MG63 (cell line): ENCODE measurements at places on chromosomes 6 and 20.

GRCh38 chr6:109308018-109308492, 74.2 kb downstream of the CD164 start:
- peak; percentile 79 for DNase-seq

DNA sequence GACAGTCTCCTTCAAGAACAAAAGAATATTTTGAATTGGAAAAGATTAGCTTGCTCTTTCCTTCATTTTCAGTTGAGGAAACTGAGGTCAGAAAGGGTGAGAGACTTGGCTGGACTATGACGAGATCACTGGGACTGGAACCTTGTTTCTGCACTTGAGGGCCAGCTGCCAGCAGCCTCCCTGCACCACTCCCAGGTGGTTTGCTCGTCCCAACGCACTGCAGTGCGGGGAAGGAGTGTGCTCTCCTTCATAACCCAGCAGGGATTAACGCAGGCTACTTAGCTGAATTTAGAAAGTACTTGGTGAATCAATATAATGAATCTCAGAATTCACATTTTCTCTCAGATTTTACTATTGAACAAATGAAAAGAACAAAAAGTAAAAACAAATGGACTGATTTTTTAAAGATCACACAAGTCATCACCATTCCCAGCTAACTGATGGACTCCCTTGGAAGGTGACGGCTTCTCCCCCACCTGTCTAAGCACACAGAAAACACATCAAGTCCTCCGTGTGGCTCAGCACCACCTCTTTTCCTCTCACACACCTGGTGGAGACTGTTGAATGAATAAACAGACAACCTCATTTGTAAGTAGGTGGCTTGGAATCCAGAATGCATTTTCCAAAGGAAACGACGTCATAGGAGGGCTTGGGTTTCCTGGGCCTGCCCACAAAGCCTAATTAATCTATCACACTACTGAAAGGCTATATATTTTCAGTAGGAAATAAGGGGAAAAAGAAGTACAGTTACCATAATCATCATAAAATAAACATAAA, 121.0 kb downstream of the QRSL1 start:
- DNase-seq: no peak

GRCh38 chr6:162684052-162684451, 43.5 kb downstream of the PRKN start:
- no peak for DNase-seq

DNA sequence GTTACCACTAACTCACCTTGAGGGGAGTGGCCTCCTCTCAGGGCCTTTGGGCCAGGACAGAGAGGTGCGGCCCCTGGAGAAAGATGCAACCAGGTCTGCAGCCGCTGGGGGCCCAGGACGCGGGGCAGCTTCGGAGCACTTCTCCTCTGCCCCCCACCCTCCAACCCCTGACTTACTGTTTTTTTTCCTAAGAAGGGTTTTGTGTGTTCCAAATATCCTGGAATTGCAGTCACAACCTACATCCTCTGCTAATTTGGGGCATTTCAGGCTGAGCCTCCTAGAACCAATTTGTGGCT, 1.7 kb downstream of the LINC00237 start:
- no peak for DNase-seq

GRCh38 chr6:93727447-93727846, 308.1 kb upstream of the EPHA7 start:
- no peak for DNase-seq

DNA sequence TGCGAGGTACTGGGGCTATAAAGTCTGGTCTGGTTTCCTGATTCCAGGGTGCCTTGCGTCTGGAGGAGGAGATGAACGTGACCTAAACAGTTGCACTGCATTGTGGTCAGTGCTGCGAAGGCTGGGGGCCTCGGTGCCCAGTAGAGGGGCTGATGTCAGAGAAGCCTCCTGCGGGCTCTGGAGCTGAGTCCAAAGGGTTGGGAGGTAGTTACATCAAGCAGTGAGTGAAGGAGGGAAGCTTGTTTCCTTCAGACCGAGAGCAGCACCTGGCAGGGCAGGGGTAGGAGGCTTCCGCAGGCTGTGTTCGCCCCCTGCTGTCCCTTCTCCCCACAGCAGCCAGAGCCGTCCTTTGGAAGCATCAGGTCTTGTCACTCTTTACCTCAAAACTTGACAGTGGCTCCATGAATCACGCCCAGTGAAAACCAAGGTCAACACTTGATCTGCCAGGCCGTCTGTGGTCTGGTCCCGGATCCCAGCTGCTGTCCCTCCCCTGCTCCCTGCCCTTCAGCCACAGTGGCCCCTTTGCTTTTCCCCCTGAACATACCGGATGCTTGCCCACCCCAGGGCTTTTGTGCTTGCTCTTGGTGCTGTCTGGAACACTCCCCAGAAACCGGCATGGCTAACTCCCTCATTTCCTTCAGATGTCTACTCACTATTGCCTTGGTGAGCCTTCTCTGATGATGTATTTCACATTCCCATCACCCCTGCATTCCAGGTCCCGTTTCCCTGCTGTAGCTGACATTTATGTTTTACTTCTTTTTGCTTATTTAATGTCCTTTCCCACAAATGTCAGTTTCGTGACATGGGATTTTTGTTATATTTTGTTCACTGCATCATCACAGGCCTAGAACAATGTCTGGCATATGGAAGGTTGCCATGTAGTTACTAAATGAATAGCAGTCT, 7.0 kb downstream of the DYNLRB1 start:
- DNase-seq: peak; percentile 41

GRCh38 chr6:33633462-33634158, 12.5 kb downstream of the ITPR3 start:
- DNase-seq: peak; percentile 71

DNA sequence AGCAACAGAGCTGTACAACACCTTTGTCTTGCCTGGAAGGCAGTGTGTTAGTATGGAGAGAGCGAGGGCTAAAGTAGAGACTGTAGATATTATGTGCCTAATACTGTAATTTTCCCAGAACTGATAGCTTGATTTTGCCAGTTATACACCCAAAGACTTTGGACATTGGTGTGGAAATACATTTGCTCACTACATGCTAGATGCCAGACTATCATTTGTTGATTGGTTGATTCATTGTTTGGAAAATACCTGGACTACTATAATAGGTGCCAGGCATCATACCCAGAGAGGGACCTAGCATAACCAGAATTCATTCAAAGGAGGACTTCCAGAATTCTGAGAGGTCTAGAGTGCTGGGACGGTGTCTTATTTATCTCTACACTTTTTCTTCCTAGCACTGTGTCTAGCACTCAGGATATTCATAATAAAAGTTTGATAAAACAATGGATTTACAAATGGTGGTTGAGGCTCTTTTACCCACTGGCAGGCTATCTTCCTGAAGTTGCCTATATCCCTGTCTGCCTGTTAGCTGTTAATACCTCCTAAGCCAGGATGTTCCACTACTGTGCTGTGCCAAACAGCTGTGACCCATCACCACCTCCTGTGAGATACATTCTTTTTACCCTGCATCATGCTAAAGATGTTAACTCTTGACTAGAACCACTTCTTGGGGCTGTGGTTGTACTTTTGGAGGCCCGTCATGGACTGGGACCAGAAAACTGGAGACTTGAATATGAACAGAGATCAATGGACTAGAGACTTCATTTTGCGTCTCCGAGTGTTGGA, 72.2 kb upstream of the FUCA2 start:
- peak; percentile 76 for DNase-seq

- no peak for DNase-seq
These were observed 21.4 kb upstream of the PI16 start for GRCh38 chr6:36933102-36933501.

DNA sequence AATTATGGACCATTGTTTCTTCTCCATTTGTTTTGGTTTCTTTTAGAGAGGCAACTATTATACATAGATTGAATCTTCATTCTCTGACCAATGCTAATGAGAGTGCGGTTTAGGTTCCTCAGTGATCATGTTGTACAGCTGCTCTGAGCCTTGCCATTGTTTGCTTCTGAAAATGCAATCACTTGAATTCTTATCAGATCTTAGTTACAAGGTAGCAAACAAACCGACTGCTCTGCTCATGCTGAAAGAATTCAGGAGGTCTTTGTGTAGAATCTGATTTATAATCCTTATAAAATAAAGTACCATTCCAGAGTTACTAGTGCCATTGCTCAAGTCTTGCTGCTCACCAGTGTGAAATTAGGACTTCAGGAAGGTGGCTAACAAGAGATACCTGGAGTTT, 569.1 kb upstream of the ID4 start:
- DNase-seq: no peak

DNA sequence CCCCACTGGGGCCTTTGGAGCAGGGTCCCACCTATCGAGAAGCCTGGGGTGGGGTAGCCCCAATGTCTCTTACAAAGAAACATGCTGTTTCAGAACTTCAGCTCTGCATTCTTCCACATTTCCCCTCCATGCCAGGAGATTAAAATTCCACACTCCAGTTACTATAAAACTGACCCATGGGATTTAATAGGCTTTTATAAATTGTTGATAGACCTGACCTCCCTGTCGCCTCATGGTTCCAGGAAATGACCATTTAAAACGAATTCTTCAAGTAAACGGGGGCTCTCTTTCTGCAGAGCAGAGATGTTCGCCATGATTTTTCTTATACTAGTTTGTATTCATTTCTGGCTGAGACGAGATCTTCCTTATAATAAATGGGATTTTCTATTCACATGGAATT, 19.3 kb downstream of the RIN2 start:
- DNase-seq: no peak

DNA sequence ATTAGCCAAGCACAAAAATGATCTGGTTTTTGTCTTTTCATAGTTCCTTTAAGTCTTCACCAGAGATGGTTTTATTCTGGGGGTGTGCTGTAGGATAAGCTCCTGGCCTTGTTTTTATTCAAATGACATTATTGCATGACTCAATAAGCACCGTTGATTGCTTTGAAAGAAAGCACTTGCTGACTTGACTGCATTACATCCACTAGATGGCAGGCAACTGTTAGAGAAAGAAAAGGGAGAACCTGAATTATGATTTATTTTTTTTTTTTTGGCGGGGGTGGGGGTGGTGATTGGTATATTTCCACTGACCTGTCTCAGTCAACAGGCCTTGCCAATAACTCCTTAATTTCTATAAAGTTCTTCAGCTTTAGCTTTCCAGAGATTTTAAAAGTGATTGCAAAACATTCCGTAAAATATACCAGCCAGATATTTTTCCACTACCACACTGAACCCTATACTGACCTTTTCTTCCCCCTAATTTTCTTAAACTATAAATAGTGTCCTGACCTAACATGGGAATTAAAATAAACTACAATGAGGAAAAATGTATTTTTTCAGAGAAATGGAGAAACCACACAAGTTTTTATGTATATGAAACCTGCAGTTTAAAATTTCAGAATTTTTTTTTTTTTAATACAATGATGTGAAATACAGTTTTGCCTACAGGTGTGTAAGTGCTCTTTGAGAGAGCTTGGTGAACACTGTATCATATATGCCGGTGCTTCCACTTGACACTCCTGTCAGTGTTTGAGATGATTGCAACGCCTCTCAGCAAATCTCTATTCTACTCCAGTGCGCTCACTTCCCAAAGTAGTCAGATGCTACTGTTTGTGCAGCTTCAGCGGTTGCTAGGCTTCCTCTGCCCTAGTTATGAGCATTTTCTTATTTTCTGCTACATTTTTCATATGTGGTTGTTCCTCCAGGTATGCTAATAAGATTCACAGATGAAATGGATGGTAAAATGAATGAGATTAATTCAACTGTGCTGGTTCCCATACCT, 274.3 kb downstream of the CD109 start:
- no peak for DNase-seq

DNA sequence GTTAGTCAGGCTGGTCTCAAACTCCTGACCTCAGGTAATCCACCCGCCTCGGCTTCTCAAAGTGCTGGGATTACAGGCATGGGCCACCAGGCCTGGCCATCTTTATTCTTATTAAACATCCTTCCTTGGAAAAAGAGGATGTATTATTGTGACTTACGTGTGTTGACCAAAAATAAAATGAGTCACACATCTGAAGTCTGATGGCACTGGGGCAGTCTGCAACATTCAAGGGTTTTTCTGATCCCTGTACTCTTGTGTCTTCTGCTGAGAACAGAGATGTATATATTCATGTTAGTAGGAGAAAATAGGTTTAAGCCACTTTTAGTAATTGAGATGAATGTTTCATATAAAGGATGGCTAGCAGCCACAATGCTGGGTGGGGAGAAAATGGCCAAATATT, 129.9 kb upstream of the RIPOR2 start:
- DNase-seq: no peak

- DNase-seq: no peak
These were observed 103.3 kb downstream of the YTHDF1 start for GRCh38 chr20:63112491-63113219.

- peak; percentile 12 for DNase-seq
These were observed 24.4 kb downstream of the QKI start for GRCh38 chr6:163438940-163439335.

DNA sequence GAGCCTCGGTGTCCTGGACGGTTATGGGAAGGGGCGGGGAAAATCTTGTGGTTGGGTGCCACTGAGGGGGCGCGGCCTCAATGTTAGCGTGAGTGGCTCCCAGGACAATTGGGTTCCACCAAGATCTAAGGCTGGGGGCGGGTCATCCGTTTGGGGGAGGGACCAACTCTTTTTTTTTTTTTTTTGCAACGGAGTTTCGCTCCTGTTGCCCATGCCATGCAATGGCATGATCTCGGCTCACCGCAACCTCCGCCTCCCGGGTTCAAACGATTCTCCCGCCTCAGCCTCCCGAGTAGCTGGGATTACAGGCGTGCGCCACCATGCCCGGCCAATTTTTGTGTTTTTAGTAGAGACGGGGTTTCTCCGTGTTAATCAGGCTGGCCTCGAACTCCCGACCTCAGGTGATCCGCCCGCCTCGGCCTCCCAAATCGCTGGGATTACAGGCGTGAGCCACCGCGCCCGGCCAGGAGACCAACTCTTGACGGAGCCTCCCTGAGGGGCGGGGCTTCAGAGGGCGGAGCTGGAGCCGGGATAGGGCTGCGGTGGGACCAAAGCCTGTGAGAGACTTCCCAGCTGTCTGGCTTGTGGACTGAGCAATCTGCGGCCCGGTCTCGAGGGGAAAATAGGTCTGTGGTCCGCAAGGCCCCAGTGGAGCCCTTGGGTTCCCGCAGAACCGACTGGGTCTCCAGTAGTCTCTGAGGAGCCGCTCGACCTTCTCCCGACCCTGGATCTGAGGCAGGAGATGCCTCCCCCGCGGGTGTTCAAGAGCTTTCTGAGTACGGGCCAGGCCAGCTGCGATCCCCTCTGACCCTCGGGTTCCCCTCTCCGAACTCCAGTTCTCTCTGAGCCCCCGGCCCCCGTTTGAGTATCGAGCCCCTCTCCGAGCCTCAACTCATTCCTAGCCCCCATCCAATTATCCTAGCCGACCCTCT, 1.1 kb downstream of the SPAG4 start:
- DNase-seq: peak; percentile 89

GRCh38 chr6:12528581-12529363, 187.8 kb upstream of the PHACTR1 start:
- no peak for DNase-seq
